ENCODE measurements at places on chromosomes 6 and 20.

GRCh38 chr20:22561965-22562577 is 22.3 kb downstream of the FOXA2 start:
- DNase-seq, result no peak

GRCh38 chr20:46192376-46192944 is 74.3 kb downstream of the CD40 start:
- DNase-seq, result no peak

- DNase-seq, result no peak
Measured at GRCh38 chr6:105243487-105243886, 63.7 kb upstream of the POPDC3 start.

DNA sequence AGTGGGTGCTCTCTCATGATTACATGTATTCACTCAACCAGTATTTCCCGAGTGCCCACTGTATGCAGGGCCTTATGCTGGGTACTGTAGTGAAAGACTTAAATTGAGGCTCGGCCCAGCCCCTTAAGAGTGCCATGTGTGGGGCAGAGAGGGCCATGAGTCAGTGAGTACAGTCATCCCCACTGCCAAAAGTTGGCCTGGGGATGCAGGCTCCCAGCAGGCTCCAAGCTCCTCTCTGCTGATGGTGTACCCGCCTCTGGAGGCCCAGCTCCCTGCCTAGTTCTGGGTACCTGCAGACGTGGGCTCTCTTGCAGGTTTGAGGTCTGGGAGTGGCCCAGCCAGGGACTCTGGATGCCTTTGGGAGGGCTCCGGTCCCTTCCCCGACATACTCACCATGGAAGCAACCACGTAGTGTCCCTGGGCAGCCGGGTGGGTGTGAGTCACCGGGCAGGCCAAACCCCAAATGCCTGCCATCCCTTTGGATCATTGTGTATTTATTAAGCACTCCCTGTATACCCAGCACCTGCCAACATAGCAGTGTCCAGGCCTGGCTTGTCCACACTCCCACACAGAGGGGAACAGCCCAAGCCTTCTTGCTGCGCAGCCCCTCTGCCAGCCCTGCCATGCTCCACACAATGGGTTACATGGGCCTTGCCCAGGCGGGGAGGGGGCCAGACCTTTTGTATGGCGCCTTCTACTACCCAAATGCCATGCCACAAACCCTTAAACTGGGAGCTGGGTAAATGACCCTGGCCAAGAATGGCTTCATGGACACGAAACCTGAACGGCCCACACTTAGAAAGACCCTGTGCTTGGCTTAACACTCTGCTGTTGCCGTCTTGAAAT is 153.6 kb downstream of the VEGFA start:
- no peak for DNase-seq

DNA sequence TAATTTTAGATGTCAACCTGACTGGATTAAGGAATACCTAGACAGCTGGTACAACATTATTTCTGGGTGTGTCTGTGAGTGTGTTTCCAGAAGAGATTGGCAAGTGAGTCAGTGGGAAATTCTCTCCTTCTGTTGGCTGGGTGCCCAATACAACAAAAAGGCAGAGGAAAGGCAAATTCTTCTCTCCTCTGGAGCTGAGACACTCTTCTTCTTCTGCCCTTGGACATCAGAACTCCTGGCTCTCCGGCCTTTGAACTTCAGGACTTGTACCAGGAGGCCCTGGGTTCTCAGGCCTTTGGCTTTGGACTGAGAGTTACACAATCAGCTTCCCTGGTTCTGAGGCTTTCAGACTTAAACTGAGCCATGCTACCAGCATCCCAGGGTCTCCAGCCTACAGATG is 7.8 kb upstream of the BTN3A1 start:
- no peak for DNase-seq
